Substantia nigra (tissue), 51 donors: ENCODE measurements at places on chromosomes 1 and 21.

DNA sequence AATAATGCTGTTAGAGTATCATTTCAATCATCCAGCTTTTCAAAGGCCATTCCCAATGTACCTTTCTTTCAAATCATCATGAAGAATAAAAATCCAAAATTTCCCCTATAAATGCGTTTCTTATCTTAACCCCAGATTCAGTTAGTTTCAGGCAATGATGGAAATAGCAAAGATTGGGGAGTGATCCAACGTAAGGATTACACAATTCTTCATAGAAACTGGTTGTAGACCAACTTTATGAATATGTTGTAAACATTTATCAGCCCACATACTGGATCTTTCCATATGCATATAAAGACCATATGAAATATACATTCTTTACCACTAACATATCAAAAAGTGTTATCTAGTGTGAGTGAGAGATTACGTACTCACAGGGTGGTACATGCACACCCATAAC is 92.7 kb downstream of the ZC3H11B start:
- no peak for DNase-seq

DNA sequence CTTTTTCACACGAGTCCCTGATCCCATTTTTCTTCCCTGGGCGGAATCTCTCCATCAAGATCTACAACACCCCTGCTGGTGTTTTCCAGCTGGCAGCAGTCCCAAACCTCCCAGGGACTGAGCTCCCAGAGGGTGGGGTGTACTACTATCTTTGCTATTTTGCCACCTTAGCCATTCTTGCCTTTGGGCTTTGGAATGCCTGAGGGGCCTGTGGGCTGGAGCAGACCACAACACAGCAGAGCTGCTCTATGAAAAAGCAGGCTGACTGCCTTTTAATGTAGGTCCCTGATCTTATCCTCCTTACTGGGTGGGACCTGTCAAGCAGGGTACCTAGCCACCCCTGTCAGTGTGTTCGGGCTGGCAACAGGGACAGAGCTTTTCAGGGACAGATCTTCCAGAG is 91.9 kb downstream of the KCNT2 start:
- DNase-seq: no peak

- no peak for DNase-seq
These were observed 30.5 kb upstream of the FCAMR start for GRCh38 chr1:207000651-207001291.

- no peak for DNase-seq
These were observed 44.6 kb downstream of the CDCP2 start for GRCh38 chr1:54108156-54108555.

DNA sequence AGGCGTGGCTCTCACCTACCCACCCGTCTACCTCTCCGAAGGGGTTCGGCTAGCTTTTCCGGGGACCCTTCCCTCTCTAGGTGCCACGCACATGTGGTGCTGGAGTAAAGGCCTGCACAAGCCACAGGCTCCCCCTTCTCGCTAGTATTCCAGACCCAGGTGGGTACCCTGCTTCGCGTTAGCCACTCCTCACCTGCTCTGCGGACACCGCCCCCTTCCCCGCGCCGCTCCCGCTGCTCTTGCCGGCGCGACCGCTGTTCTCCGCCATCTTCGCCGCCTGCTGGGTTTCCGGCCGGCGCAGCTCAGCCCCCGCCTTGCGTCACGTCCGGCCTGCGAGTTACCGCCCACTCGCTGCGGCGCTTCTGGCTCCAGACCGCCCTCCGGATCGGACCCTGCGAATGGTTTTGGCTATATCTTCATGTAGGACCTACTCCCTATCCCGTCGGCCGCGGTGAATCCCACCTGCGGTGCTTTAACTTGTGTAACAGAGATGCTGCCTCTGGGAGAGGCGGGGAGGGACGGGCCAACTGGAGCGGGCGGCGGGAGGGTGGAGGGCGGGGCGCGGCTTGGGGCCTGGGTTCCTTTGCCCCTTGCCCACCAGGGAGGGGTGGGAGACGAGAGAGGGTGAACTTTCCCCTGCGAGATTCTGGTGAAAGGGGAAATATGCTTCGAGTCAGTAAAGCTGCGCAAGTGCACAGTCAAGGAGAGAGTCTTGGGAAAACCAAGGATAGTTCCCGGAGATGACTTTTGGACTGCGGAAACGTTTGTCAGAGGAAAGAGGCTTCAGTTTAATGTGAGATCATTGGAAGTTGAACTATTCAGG is at the start of the genes NIT1 and PFDN2:
NIT1 (plus strand) TSS at position 347 of the 823 bp plus-strand sequence; CDS start at position 419, 72 bp downstream.
PFDN2 (minus strand) TSS at position 279 of the 823 bp plus-strand sequence; CDS start at position 268, 11 bp downstream.
- peak; percentile 85 for DNase-seq

DNA sequence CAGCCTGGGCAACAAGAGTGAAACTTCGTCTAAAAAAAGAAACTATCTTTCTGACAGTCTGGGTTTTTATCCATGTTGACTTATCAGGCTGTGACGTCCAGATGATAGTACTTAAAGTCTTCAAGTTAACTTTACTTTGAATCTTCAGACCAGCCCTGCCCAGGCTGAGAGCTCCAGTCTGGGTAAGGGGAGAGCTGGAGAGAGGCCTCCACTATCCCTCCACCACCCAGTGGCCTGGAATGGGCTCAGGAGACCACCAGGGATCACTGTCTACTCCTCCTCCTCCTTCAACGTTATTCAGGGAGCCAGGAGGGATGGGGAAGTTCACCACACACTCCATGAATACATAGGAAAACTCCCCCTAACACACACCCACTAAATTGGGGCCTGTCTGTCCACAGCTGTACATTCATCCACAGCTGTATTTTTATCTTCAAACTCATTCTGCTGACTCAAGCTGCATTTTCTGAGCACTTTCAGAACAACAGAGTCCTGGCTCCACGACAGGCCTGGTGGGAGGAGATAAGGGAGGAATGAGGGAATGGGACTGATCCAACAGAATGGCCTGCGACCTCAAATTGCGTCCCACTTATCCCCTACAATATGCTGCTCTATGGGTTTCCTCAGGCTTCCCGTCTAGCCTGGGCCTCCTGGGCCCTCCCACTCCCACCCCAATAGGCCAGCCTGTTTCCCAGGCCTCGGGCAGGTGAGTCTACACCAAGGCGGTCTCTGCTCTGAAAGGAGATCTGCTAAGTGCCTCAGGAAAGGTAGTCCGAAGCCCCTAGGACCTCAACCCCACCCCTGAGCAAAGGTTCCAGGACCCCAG is 1.8 kb downstream of the SLC45A3 start:
- no peak for DNase-seq

DNA sequence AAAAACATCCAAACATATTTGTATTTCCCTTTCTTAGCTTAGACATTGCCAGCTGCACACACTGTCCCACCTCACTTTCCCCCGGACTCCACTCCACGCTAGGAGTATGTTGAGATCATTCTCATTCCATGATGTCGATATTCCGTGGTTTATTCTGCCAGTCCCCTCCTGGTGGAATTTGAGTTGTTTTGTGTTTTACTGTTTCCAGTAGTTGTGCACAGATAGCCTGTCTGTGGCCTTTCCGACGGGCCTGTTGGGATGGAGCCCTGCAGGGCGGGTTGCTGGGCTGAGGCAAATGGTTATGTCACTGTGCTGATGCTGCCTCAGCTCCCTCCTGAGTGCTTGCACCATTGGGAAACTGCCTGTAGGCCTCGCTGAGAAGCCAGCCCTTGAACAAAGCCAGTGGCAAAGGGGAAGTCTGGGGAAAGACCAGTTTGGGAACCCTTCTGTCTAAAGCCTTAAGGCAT is 12.8 kb downstream of the TRAPPC10 start:
- no peak for DNase-seq

DNA sequence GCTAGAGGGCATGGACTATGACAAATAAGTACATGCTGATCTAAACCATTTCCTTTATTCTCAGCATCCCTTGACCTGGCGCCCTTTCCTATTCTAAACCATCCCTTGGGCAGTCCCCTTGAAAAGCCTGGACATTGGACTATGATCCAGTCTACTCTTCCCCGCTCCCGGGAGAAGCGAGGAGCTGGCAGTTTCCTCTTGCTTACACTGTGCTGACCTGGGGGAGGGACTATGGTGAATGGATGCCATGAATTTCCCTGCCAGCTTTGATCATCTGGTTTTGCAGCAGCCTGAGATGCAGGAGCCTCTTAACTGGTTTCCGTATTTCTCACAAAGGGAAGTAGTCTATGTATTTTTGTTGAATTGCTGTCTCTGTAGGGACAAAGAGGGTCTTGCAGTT is 121.7 kb downstream of the KIF26B start:
- DNase-seq: no peak

DNA sequence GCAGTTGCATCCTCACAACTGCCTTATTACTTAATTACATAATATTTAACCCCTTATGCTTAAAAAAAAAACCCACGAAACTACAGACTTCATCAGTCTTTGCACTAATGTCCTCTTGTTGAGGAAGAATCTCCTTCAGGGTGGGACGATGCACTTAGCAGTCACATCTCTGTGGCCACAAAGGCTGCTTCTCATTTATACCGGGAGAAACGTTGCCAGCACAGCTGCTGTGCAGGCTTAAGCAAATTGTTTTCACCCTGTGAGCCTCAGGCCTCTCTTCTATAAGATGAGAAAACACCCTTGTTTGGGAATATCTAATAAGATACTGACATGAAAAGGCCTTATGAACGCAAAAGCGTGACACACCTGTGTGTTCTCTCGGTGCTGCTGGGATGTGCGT is 2.9 kb upstream of the OBSCN start:
- DNase-seq: no peak

DNA sequence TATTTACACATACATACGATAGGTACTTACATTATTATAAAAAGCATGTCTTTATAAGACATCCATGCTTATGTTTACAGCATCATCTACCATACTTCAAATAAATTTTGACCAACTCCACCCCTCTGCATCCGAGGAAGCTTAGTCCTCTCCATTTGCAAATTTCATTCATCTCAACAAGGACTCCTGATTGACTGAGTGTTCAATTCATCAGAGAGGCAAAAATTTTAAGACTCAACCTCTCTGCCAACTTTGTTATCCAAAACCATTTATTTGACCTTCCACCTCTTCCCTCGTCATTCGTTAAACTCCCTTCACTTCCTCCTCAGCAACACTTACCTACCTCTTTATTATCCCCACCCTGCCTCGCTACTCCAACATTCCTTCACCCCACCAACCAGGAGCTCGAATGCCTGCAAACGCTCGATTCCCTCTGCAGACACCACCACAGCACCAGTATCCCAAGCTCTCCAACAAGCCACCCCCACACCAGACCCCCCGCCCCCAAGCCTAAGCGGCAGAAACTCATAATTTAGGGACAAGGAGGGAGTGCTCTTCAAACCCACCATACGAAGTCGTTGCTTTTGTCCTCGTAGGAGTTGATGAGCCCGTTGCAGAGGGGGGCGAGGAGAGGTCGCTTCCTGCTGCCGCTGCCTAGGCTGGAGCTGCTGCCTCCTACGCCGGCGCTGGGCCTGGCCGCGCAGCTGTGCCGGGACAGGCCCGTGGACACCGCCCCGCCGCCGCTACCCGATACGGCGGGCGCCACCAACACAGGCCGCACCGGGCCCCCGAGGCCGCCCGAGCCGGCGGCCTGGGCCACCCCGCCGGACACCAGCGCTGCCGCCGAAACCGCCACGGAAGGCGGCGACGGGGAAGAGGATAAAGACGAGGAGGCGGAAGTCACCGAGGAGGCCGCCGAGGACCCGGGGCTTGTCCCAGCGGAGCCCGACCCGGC is 803 bp downstream of the COP1 start:
- DNase-seq: no peak

GRCh38 chr1:64090436-64090835 is 113.0 kb upstream of the UBE2U start:
- no peak for DNase-seq

DNA sequence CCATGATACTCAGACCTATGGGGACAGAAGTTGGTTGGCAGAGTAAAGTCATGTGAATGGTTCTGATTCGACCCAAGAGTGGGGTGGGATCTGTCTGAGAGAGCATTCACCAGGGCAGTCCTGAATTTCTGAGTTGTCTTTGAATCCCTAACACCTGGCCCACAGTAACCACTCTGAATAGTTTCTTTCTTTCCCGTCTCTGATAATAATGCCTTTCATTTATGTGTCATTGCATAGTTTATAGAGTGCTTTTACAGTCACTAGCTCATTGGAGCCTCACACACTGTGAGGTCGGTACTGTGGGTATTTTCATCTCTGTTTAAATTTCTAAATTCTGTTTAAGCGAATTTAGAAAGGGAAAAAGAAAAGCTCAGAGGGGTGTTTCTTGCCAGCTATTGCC is 147.1 kb downstream of the C1orf21 start:
- no peak for DNase-seq

- DNase-seq: no peak
These were observed 10.7 kb upstream of the CSRP1 start for GRCh38 chr1:201517631-201518030.

DNA sequence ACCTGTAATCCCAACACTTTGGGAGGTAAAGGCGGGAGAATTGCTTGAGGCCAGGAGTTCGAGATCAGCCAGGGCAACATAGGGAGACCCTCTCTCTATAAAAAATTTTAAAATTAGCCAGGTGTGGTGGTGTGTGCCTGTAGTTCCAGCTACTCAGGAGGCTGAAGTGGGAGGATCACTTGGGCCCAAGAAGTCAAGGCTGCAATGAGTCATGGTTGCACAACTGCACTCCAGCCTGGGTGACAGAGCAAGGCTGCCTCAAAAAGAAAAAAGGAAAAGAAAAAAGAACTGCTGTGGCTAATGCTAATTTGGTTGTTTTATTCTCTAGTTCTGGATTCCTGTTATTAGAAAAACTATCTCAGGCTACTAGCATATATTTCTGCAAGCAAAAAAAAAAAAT is 29.8 kb downstream of the DBT start:
- no peak for DNase-seq

GRCh38 chr1:246398126-246398813 is 108.8 kb downstream of the SMYD3 start:
- DNase-seq: no peak

GRCh38 chr1:97145321-97145956 is 423.9 kb downstream of the PTBP2 start:
- DNase-seq: peak; percentile 17

DNA sequence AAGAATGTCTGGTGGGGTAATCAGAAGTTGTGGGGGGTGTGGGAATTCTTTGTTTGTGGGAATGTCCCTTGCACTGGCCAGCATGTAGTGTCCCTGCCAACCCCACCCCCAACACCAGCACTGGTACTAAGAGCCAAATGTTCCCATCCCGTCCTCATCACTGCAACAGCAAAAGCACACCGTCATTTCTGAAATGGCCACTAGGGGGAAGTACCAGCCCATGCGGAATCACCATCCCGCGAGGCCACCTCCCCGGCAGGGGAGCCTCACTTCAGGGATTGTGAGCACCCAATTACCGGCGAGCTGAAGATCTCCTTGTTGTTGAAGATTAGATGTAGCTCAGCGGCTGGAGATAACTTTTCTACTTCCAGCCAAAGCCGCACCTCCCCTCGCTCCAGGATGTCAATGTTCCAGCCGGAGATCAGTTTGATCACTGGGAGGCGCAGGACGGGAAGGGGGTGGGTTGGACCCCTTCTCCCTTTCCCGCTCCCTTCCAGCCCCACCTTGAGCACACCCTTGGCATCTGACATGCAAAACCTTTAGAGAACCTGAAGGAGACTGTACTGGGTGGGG is 41.0 kb downstream of the MYOM3 start:
- DNase-seq: peak; percentile 52

- DNase-seq: no peak
These were observed 134.6 kb upstream of the ARHGEF16 start for GRCh38 chr1:3319874-3320245.

GRCh38 chr21:32545948-32546441 is 39.3 kb downstream of the TCP10L start:
- DNase-seq: no peak

- DNase-seq: no peak
These were observed 133.2 kb downstream of the TGFB2 start for GRCh38 chr1:218478336-218478735.

GRCh38 chr1:154176337-154176736 is 15.6 kb downstream of the TPM3 start:
- DNase-seq: no peak
